ENCODE measurements at places on chromosomes 2 and 18.

- DNase-seq, result no peak
These were observed 19.9 kb upstream of the NEDD4L start for GRCh38 chr18:58024139-58024538.

GRCh38 chr2:85999061-85999831 is 106.4 kb downstream of the POLR1A start:
- DNase-seq, result peak; percentile 21

DNA sequence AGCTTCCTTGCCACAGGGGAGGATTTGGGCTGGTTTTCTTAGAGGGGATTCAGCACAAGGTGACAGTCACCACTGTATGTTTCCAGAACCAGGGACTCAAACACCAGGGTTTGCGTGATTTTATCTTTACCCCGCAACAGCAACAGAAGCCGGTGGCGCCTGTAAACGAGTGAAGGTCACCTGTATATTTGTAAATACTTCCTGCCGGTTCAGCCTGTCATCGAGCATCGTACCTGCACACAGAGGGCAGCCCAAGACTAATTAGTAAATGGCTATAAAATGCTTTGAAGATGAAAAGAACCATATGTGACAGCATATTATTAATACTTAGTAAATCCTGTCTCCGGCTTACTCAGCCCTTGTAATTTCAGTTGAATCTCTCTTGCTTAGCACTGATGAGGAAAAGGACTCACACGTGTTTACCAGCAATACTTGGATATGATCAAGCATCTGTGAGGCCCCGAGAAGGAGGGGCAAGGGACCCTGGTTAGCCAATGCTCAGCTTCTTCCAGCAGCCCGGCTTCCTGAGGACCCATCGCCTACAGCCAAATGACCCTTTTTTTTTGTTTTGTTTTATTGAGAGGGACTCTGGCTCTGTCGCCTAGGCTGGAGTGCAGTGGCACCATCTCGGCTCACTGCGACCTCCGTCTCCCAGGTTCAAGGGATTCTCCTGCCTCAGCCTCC is 51.3 kb upstream of the FOSL2 start:
- DNase-seq, result no peak

GRCh38 chr2:167181134-167181533 is 292.9 kb downstream of the XIRP2 start:
- DNase-seq, result no peak

- DNase-seq, result no peak
These were observed 119.6 kb downstream of the SPOPL start for GRCh38 chr2:138621139-138621538.

All from hematopoietic multipotent progenitor cell treated with erythropoietin and hydrocortisone succinate and interleukin-3 and kit ligand, for 6 days (in vitro differentiated cells).